ENCODE measurements at places on chromosomes 5 and 9. TPM values are rescaled to one million over a fixed set of nuclear protein-coding genes. Genes with fewer than 3 reads are reported as not detected.

QRFP gene
- total RNA-seq, result not detected

PCA3 gene
- total RNA-seq, result 0.59 TPM

QSOX2 gene
- total RNA-seq, result 7.3 TPM

IRX1 gene
- not detected for total RNA-seq

RHOBTB3 gene
- total RNA-seq, result 40.1 TPM

DNA sequence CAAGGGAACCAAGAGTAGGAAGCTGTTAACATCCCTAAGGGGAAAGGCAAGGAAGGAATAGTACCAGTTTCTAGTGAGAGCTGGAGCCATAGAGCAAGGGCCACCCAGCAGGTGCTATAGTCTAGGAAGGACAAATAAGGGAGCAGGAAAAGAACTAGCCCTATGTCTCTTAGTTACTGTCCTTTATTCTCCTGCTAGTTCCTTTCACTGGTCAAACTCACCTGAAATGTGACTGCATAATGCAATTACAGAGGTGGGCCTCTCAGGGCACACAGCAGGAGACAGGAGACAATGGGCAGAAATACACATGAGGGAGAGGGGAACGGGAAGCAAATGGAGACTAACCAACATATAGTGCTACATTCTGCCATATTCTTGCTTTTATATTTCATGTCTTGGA, 26.7 kb upstream of the FRMPD1 start:
- H3K4me3 ChIP-seq, result no peak overlapping the region
- DNase-seq, result no peak
- H3K27ac ChIP-seq, result no peak overlapping the region

DNA sequence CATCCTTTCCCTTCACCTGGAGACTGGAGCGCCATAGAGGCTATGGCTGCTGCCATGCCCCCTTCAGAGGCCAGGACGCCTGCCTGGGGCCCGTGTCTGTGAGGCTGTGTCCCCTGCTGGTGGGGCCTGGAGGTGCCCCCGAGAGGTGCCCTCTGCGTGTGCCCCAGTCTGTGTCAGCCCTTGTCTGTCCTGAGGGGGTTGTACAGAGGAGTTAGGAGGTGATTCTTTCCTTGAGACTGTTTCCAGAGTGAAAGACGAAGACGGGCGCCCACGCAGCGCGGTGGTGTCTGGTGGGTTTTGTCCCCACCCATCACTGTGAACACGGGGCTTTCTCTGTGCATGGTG, 24.6 kb downstream of the TRAF2 start:
- no peaks in the 10 kb centered on the region for H3K4me1 ChIP-seq
- H3K27me3 ChIP-seq, result no peaks in the 10 kb centered on the region
- H3K4me3 ChIP-seq, result no peak overlapping the region
- no peak overlapping the region for H3K27ac ChIP-seq
- peaks cover 4% of the 10 kb centered on the region for H3K36me3 ChIP-seq
- DNase-seq, result no peak

DNA sequence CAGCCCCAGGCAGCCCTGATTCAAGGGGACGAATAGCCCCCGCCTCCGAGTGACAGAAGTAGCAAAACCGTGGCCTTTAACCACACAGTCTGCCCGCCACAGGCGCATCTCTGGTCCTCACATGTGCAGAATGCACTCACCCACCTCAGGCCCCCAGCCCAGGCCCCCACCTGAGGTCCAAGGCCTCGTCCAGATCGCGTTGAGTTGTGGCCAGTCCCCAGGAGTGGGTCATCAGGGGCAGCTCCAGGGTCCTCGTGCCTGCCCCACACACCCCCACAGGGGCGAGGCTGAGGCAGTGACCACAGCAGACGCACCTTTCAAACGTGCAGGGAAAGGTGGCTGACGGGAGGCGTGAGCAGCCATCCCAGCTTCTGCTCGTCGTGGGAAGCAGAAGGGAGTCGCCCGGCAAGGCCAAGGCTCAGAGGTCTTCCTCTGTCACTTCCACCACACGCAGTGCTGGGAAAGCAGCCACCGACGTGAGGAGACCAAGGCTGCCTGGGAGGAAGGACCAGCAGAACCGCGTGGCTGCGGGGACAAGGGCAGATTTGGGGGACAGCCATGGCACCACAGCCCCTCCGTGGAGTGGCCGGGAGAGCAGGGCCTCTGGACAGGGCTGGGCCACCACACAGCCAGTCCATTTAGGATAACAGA, 77.8 kb upstream of the OTULINL start:
- DNase-seq, result no peak
- H3K36me3 ChIP-seq, result peaks cover 16% of the 10 kb centered on the region
- no peaks in the 10 kb centered on the region for H3K4me1 ChIP-seq
- no peak overlapping the region for H3K4me3 ChIP-seq
- no peak overlapping the region for H3K27ac ChIP-seq
- no peaks in the 10 kb centered on the region for H3K27me3 ChIP-seq

- H3K4me1 ChIP-seq, result no peaks in the 10 kb centered on the region
- DNase-seq, result no peak
- H3K27ac ChIP-seq, result no peak overlapping the region
- no peak overlapping the region for H3K4me3 ChIP-seq
Measured at GRCh38 chr5:134127376-134127861, 12.9 kb downstream of the TCF7 start.

DNA sequence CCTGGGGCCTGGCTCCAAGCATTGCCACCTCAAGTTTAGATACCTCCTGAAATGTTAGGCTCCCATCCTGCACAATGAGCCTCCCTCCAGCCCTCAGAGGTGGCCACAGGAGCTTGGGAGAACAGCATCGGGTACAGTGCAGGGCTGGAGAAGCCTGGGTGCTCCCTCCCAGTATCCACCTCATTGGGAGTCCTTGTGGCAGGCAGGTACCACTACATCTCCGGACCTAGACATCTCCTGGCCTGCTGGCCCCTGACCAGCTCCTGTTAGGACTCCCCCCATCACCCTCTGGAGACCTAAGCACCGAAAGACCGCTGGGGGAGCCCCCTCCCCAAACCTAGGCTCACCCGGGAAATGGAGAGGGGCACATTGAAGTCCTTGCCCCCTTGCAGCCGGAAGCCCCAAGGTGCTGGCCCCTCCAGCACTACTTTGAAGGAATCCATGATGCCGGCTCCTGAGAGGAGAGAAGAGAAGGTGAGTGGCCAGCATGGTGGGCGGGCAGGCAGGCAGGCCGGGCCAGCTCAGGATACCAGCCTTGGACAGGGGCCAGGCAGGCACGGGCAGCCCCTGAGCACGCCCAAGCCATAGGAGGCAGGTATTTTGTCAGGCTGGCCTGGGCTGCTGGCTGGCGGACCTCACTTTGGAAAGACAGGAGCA, 1.2 kb downstream of the PDLIM7 start:
- no peak for DNase-seq
- no peaks in the 10 kb centered on the region for H3K27me3 ChIP-seq
- H3K4me1 ChIP-seq, result no peaks in the 10 kb centered on the region
- peak overlapping the region; percentile 44 for H3K27ac ChIP-seq
- H3K36me3 ChIP-seq, result no peaks in the 10 kb centered on the region

GRCh38 chr9:962023-962422, 14.4 kb upstream of the DMRT3 start:
- H3K4me3 ChIP-seq, result no peak overlapping the region
- H3K4me1 ChIP-seq, result no peaks in the 10 kb centered on the region
- H3K36me3 ChIP-seq, result no peaks in the 10 kb centered on the region
- no peak for DNase-seq
- H3K27me3 ChIP-seq, result peaks cover 17% of the 10 kb centered on the region

DNA sequence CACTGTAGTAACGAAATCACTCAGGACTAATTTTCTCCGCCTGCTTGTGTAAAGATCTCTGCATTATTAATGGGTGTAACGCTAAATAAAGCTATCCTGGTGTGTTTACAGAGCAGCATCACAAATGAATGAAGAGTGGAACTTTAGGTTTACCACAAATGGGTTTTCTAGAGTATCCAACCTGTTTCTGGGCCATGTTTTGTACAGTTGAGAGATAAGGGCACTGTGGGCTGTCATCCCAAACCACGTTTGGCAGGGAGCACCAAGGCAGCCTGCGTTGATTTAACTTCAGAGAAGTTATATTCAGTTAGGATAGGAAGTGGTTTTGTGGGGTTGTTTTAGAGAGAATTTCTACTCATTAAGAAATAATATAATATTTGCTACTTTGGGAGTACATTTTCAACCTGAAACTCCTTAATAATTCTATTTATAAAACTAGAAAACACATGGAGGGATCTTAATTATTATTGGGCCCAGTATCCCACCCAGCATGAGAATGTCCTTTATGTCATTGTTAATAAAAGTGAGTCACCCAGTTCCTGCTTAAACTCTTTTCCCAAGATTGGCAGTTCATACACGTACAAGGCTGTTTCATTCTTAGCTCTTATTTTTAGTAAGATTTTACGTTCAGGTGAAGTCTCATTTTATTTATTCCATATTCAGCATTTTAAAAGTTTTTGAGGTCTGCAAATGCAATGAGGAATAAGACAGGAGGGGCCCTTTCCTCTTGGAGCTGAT, 8.0 kb downstream of the KCNN2 start:
- H3K4me3 ChIP-seq, result no peak overlapping the region
- H3K4me1 ChIP-seq, result no peaks in the 10 kb centered on the region
- no peaks in the 10 kb centered on the region for H3K27me3 ChIP-seq
- H3K27ac ChIP-seq, result no peak overlapping the region

GRCh38 chr9:121561385-121562222, 62.0 kb upstream of the GGTA1 start:
- no peaks in the 10 kb centered on the region for H3K27me3 ChIP-seq
- peaks cover 3% of the 10 kb centered on the region for H3K4me1 ChIP-seq
- no peak overlapping the region for H3K4me3 ChIP-seq
- H3K36me3 ChIP-seq, result no peaks in the 10 kb centered on the region
- H3K27ac ChIP-seq, result no peak overlapping the region
- no peak for DNase-seq

DNA sequence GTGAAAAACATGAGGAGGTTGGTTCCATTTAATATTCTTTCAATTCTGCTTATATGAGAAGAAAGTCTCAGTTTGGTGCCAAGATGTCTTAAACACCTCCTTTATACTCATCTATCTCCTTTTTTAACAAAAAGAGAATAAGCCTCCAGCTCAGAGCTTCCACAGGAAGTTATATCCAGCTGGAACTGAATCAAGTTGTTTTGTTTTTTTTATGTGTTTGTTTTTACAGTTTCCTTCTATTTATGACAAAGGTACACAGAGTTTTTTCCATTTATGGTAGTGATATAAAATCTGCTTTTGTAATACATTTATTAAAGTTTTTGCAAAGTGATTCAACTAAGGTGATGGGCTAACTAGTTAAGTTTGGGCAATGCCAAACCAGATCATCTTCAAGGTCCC, 10.4 kb downstream of the SPARC start:
- DNase-seq, result no peak
- peak overlapping the region; percentile 86 for H3K27ac ChIP-seq
- no peaks in the 10 kb centered on the region for H3K36me3 ChIP-seq
- no peaks in the 10 kb centered on the region for H3K4me1 ChIP-seq

DNA sequence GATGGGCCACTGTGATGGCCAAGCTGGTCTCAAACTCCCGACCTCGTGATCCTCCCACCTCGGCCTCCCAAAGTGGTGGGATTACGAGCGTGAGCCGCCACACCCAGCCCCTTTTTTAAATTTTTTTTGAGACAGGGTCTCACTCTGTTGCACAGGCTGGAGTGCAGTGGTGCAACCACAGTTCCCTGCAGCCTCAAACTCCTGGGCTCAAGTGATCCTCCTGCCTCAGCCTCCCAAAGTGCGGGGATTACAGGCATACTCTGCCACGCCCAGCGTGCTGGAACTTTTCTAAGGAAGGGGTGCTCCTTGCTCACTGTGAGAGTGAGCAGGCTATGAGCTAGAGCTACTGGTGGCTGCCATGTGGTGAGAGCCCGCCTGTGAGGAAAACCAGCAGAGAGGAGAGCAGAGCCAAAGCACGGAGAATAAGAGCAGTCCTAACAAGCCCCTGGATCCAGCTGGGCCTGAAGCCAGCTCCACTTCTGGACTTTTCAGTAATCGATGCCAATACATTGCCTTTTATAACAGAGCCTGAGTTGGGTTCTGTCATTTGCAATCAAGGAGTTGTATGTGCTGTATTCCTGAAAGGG, 75.5 kb upstream of the UNC5A start:
- no peaks in the 10 kb centered on the region for H3K36me3 ChIP-seq
- no peaks in the 10 kb centered on the region for H3K27me3 ChIP-seq
- peak; percentile 34 for DNase-seq

All from right lobe of liver (tissue), 6 donors.